ENCODE measurements at places on chromosomes 2 and 18.

GRCh38 chr18:36128530-36128870 is 640 bp downstream of the SLC39A6 start:
- DNase-seq, result no peak

GRCh38 chr2:64562148-64562784 is 38.1 kb downstream of the AFTPH start:
- DNase-seq, result peak; percentile 59

DNA sequence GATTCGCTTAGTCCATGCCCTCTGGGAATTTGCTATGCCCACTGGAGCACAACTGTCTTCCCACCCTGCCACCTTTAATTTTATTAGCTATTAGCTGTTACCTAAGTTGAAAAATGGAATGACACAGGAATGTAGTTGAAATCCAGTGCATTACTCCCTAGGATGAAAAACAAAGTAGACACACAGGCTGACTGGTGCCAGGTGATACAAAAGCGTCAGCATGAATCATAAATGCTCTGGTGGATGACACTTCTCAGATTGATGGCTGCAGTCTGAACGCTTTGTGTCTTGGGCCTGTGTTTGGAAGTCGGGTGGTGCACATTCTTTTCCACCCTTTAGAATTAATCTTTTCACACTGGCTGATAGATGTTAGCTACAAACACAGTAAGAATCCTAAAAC is 802.0 kb downstream of the DCC start:
- no peak for DNase-seq

GRCh38 chr2:183868707-183869106 is 729.6 kb upstream of the ZNF804A start:
- DNase-seq, result peak; percentile 37

DNA sequence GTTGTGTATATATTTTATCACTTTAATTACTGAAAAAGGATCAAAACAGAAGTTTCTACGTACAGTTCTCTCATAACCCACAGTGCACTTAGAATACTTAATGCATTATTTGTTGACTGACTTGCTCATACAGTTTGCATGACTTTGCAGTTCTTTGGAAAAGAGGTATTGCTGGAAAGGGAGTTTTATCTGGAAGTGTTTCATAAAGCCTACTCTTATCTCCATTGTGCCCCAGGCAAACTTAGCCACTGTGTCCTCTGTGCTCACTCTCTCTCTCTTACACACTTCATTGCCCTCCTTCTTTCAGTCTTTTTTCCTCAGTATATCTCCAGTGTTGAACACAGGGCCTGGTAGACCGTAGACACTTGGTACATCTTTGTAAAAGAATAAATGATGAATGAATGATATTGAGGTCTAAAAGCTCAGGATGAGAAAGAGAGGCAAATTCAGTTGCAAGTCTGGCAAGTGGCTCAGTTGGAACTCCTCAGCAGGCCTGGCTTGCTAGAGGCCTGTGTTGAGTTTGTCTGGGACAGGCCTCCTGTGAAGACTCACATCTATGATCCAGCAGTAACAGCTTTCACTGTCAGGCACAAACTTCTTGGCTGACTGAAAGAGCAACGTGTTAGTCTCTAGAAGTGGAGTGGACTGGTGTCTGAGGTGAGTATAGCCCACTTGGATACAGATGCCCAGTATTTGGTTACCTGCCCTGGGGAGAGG is 56.1 kb downstream of the SETBP1 start:
- DNase-seq, result no peak

DNA sequence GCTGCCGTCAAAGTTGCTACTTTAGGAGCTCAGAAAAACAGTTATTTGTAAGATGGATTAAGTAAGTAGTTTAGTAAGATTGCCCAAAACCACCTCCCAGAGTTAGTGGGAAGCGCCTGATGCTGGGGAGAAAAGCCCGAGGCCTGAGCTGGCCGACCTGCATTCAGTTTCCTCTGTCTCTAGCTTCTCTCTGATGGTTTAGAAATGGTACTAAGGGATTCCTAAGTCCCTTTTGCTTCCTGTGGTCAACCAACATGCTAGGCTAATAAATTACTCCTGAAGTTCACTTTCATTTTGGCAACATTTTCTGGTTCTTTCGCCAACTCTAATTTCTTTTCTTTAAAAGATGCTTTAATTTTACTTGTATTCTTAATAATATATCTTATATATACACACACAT is 60.1 kb downstream of the ASAP2 start:
- no peak for DNase-seq

GRCh38 chr2:38057651-38058410 is 18.1 kb downstream of the CYP1B1 start:
- DNase-seq, result no peak

GRCh38 chr2:205107810-205108209 is 562.5 kb downstream of the PARD3B start:
- DNase-seq, result no peak

DNA sequence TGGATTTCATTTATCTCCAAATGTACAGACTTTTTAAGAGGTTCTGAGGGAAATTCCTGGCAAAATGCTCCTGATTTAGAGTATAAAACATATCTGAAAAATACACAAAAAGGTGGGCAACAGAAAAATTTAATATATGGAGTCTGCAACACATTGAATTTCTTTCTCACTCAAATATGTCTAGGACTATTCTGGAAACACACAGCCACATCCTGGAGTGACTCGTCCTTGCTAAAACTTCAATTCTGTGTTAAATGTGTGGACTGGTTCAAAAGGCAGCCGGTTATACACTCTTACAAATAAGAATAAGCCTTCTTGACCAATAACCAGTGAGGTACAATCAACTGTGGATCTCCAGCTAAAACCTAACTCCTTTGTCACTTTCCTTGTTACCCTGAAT is 44.1 kb upstream of the RND3 start:
- no peak for DNase-seq

DNA sequence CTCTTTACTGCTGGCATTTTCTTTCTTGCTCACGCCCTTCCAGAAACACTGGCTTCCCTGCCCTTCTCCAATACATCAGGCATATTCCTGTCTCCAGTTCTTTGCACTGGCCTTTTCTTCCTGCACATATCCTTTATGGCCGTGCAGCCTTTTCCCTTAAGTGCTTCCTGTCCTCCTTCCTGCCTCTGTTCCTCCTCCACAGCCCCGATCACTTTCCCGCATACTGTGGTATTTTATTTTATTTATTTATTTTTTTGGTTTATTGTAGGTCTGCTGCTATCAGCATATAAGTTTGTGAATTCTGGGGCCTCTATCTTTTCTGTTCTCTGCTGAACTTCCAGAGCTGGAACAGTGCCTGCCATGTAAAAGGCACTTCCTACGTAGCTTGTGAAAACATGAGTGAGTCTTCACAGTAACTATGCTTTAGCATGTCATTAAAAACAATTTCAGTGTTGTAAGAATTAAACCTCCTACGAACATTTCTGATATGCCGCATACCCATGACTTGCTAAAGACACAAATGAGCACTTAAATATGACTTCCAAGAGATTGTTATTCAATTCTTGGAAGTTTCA is 289.1 kb downstream of the TRIB2 start:
- DNase-seq, result no peak

DNA sequence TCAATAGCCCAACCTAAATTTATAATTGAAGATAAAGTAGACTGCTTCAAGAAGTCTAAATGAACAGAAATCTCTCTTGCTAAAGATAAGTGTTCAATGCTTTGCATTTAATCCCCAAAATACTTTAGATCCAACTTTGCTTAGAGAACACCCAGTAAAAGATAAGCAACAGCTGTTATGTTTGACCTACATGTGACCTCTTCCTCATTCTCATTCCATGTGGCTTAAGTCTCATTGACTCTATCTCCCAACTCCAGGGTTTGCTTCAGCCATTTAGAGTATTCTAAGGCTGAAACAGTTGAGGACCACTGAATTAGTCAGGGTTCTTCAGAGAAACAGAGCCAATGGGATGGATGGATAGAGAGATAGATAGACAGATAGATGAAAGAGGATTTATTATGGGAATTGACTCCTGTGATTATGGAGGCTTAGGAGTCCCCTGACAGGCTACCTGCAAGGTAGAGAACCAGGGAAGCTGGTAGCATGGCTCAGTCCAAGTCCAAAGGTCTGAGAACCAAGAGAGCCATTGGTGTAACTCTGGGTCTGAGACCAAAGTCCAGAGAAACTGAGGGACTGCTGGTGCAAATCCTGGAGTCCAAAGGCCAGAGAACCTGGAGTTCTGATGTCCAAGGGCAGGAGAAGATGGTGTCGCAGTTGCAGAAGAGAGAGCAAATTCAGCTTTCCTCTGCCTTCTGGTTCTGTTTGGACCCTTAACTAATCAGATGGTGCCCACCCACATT is 32.1 kb downstream of the CRYGD start:
- no peak for DNase-seq

GRCh38 chr2:44789446-44789845 is 152.1 kb upstream of the SIX3 start:
- no peak for DNase-seq

DNA sequence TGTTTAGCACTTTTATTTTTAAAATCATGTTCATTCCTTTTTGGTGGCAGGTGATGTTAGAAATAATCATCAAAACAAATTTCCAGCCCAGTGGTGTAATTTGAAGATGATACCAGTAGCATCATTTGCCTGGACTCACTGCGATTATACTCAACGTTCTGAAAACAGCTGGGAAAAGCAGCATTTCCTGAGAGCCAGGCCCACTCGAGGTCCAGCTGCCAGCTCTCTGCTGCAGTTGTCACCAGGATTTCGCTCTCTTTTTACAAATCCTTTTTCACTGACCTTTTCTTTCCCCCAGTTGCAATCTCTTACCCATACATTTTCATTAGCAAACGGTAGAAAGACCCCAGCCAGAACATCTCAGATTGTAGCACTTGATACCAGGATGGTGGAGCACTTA is 110.6 kb upstream of the LYPD1 start:
- no peak for DNase-seq

GRCh38 chr2:24725956-24726355 is 67.2 kb downstream of the PTRHD1 start:
- DNase-seq, result no peak

GRCh38 chr2:23622466-23622865 is 237.5 kb downstream of the KLHL29 start:
- no peak for DNase-seq

DNA sequence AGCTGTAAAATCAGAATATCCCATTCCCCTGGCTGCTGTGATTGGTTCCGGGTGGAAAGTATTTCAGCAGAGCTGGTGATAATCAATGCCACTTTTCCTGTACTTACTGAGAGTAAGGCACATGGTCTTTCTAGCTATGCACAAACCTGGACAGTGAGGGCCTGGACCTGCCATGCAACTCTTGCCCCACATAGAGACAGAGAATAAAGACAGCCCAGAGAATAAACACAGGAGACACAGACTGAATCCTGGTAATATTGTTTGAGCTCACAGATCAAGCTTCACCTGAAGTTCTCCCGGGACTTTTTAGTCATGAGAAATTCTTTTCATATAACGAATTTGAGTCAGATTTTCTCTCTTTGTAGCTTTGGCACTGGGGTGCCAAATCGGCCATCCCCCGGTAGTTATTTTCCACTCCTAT is 81.9 kb downstream of the ACAA2 start:
- DNase-seq, result no peak

- DNase-seq, result no peak
These were observed 120.3 kb downstream of the PXDN start for GRCh38 chr2:1623906-1624445.

- DNase-seq, result no peak
These were observed 9.0 kb upstream of the SPAG16 start for GRCh38 chr2:213275265-213275664.

GRCh38 chr2:14340703-14341102 is 291.8 kb upstream of the LRATD1 start:
- no peak for DNase-seq

DNA sequence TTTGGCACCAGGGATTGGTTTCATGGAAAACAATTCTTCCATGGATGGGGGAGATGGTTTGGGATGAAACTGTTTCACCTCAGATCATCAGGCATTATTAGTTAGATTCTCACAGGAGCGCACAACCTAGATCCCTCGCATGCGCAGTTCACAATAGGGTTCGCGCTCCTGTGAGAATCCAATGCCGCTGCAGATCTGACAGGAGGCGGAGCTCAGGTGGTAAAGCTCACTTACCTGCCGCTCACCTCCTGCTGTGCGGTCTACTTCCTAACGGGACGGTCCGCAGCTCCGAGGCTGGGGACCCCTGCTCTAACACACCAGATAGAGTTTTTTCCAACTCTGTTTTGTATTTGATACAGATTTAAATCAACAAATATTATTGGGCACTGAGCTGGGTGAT is 286.5 kb downstream of the MTX2 start:
- DNase-seq, result no peak

- DNase-seq, result no peak
These were observed 54.1 kb downstream of the ANTXR1 start for GRCh38 chr2:69067026-69067630.

GRCh38 chr18:37534627-37535026 is 31.0 kb downstream of the CELF4 start:
- no peak for DNase-seq

- DNase-seq, result no peak
These were observed 84.5 kb downstream of the ANKRD12 start for GRCh38 chr18:9221040-9221439.

DNA sequence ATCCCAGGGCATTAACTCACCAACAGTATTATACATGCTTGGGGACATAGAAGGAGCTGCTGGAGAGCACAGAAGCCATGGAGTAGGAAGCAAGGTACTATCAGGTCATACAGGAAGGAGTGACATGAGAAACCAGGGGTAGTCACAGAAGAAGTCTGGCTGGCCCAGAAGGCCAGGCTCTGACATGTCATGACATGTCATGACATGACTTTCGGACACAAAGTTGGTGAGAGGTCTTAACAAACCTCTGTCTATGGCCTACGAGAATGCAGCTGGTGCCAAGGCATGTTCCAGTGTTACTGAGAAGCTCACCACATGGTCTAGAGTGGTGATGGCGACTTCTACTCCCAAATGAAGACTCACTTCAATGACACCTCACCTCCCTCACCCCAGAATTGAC is 3.3 kb upstream of the CERS6 start:
- DNase-seq, result no peak

DNA sequence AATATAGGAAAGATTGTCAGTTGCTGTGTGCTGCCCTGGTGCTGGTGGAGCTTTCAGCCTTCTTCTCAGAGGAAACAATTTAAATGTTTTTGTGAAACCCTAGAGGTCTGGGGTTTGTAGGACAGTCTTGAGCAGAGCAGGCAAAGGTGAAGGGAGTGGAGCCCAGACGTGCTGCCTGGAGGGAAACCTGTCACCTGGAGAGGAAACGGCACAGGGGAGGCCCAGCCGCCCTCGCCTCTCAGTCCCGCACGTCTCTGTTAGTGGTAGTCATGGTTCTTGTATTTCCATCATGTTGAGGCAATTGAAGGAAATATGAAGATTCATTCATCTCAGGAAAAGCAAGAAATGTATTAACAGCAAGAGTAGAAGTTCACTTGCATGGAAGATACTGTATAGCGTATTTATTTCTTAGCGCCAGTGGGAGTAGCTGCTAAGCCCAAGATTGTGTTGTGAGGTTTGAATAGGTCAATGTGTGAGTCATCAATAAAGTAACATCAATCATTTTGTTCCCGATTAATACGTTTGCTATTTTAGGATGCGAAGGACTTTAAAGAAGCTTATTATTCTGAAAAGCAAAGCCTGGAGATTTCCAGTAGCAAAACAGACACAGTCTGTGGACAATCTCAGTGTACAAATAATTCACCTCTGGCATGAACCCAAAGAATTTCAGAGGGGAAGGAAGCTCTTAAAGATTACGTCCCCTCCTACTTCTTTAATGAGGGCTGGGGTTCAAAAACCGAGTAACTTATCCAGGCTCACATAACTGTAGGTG is 70.4 kb downstream of the LRRFIP1 start:
- DNase-seq, result no peak
